ENCODE measurements at places on chromosomes 16 and 17. TPM values are rescaled to one million over a fixed set of nuclear protein-coding genes. Genes with fewer than 3 reads are reported as not detected.

DNA sequence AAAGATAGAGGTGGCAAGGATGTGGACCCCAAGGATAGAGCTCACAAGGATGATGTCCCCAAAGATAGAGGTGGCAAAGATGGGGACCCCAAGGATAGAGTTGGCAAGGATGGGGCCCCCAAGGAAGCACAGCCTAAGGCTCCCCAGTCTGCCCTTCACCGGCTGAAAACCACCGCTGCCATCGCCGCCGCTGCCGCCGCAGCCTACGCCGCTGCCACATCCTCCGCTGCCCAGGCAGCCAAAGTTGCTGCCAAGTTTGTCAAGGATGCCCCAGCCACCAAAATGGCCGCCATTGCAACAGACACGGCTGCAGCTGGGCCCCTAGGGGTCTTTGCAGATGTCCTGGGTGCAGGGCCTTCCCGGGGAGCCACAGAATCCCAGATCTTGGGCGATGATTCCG is 19.9 kb downstream of the C16orf96 start:
- no peak for DNase-seq
- no peaks in the 10 kb centered on the region for H3K27me3 ChIP-seq
- no peaks in the 10 kb centered on the region for H3K4me1 ChIP-seq
- H3K4me3 ChIP-seq: no peak overlapping the region

The SNX20 gene
- 44.0 TPM for total RNA-seq

- H3K4me1 ChIP-seq: no peaks in the 10 kb centered on the region
- peaks cover 20% of the 10 kb centered on the region for H3K27me3 ChIP-seq
- no peak for DNase-seq
- H3K36me3 ChIP-seq: no peaks in the 10 kb centered on the region
- no peak overlapping the region for H3K4me3 ChIP-seq
- no peak overlapping the region for H3K27ac ChIP-seq
Measured at GRCh38 chr17:77908501-77908900, 50.0 kb upstream of the TNRC6C start.

The KCNJ18 gene
- total RNA-seq: not detected

DNA sequence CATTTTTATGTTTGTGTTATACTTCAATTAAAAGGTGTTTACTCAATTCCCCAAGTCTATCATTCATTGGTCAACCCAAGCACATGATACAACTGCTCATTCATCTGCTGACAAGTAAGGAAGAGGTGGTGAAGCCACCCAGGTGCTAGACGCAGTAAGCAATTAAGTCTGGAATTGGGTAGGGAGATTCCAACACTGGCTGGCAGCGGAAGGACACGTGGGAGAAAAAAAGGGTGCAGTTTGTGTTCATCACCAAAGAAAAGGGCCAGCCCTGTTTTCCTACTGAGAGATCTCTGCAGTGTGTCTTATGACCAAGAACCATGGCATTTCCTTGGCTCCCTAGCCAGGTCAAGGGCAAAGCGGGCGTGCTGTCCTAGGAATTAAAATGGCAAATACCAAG is 11.8 kb upstream of the ZNF23 start:
- H3K27me3 ChIP-seq: no peaks in the 10 kb centered on the region
- peaks cover 23% of the 10 kb centered on the region for H3K36me3 ChIP-seq
- no peaks in the 10 kb centered on the region for H3K4me1 ChIP-seq
- no peak overlapping the region for H3K27ac ChIP-seq
- DNase-seq: no peak

The LAT gene
- total RNA-seq: 191 TPM

The BIRC5 gene
- total RNA-seq: 0.40 TPM

GRCh38 chr17:57586196-57586740 is 158.8 kb downstream of the CCDC182 start:
- no peaks in the 10 kb centered on the region for H3K36me3 ChIP-seq
- H3K4me1 ChIP-seq: peaks cover 2% of the 10 kb centered on the region
- no peak overlapping the region for H3K4me3 ChIP-seq
- no peak for DNase-seq

- peaks cover 5% of the 10 kb centered on the region for H3K27me3 ChIP-seq
- DNase-seq: no peak
- H3K4me3 ChIP-seq: no peak overlapping the region
- no peak overlapping the region for H3K27ac ChIP-seq
- no peaks in the 10 kb centered on the region for H3K36me3 ChIP-seq
Measured at GRCh38 chr17:80032614-80033171, 3.0 kb downstream of the TBC1D16 start.

DNA sequence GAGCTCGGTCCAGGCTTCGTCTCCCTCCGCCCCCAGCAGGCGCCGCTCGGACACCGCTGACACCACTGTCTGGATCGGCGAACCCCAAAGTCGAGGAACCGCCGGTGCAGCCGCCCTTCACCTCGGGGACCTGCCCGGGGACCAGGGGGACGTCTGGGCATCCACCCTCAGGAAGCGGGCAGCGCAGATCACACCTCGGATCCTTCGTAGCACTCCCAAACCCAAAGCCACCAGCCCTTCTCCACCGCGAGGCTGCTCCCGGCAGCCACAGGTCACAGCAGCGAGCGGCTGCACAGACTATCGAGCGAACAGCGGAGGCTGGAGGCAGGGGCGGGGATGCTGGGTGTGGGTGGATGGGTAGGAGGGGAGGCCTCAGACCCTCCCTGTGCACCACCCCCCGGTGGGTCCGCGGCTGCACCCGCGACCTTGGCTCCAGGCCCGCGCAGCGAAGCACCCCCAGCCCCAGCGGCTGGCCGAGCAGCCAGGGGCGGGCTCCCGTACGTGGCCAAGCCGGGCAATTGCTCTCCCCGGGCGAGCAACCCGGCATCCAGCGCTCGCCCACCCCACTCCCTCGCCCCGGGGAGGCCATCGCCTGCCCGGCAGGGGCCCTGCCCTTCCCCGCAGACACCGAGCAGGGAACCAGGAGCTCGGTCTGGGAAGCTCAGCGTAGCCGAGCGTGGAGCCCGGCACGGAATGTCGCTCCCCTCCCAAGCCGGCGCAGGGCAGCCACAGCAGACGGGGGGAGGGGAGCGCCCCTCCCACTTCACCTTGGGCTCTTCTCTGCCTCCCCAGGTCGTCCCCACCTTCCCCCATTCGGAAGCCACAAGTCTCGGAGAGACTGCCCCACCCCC is 1.0 kb downstream of the SDK2 start:
- peaks cover 17% of the 10 kb centered on the region for H3K4me1 ChIP-seq
- H3K4me3 ChIP-seq: peak overlapping the region; percentile 91
- H3K27me3 ChIP-seq: peaks cover 43% of the 10 kb centered on the region
- DNase-seq: no peak

GRCh38 chr16:88102597-88102996 is 151.4 kb downstream of the BANP start:
- H3K36me3 ChIP-seq: no peaks in the 10 kb centered on the region
- H3K27ac ChIP-seq: no peak overlapping the region
- no peak for DNase-seq
- peaks cover 2% of the 10 kb centered on the region for H3K4me1 ChIP-seq
- no peak overlapping the region for H3K4me3 ChIP-seq

The ENKD1 gene
- 6.8 TPM for total RNA-seq

The FZD2 gene
- not detected for total RNA-seq

DNA sequence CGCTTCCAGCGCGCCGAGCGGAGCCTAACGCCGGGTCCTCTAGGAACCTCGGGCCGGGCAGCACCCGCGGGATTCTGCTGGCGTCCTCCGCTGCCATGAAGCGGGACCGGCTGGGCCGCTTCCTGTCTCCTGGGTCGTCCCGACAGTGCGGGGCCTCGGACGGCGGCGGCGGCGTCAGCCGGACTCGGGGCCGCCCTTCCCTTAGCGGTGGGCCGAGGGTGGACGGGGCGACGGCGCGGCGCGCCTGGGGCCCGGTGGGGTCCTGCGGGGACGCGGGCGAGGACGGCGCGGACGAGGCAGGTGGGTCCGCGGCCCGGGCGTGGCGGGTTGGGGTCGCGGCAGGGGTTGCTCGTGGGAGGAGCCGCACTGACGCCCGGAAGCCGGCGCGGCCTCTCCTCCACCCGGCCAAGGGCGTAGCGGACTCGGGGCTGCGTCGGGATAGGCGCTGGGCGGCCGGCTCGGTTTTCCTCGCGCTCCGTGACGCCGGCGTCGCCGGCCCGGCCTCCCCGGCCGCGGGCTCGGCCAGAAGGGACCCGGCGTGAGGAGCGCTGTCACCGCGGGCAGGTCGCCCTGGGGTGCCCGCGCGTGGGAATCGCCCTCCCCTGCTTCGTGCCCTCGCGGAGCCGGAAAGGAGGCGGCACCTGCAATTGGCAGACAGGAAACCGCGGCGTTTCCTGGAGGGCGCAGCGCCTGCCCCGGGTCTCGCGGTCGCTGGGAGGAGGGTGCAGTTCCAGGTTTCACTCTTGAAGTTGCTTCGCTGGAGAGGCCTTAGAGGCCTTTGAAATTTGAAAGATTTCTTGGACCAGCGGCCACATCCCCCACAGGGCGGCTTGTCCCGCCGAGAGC is 432 bp downstream of the ZNF276 start:
- DNase-seq: peak; percentile 86
- peaks cover 7% of the 10 kb centered on the region for H3K36me3 ChIP-seq
- no peaks in the 10 kb centered on the region for H3K27me3 ChIP-seq
- peak overlapping the region; percentile 98 for H3K4me3 ChIP-seq
- H3K4me1 ChIP-seq: peaks cover 22% of the 10 kb centered on the region

- no peaks in the 10 kb centered on the region for H3K4me1 ChIP-seq
- H3K4me3 ChIP-seq: no peak overlapping the region
- peaks cover 5% of the 10 kb centered on the region for H3K36me3 ChIP-seq
- H3K27ac ChIP-seq: no peak overlapping the region
Measured at GRCh38 chr17:29526322-29526721, 40.5 kb downstream of the ABHD15 start.

The C17orf50 gene
- total RNA-seq: not detected

- H3K4me1 ChIP-seq: no peaks in the 10 kb centered on the region
- no peaks in the 10 kb centered on the region for H3K36me3 ChIP-seq
- no peaks in the 10 kb centered on the region for H3K27me3 ChIP-seq
- H3K27ac ChIP-seq: no peak overlapping the region
- no peak for DNase-seq
- H3K4me3 ChIP-seq: no peak overlapping the region
Measured at GRCh38 chr16:9348912-9349311, 257.5 kb downstream of the HAPSTR1 start.

The MT4 gene
- total RNA-seq: not detected

- no peak overlapping the region for H3K27ac ChIP-seq
- no peaks in the 10 kb centered on the region for H3K27me3 ChIP-seq
- peaks cover 8% of the 10 kb centered on the region for H3K36me3 ChIP-seq
- no peak for DNase-seq
- no peak overlapping the region for H3K4me3 ChIP-seq
Measured at GRCh38 chr17:29929006-29929532, 959 bp downstream of the SSH2 start.

DNA sequence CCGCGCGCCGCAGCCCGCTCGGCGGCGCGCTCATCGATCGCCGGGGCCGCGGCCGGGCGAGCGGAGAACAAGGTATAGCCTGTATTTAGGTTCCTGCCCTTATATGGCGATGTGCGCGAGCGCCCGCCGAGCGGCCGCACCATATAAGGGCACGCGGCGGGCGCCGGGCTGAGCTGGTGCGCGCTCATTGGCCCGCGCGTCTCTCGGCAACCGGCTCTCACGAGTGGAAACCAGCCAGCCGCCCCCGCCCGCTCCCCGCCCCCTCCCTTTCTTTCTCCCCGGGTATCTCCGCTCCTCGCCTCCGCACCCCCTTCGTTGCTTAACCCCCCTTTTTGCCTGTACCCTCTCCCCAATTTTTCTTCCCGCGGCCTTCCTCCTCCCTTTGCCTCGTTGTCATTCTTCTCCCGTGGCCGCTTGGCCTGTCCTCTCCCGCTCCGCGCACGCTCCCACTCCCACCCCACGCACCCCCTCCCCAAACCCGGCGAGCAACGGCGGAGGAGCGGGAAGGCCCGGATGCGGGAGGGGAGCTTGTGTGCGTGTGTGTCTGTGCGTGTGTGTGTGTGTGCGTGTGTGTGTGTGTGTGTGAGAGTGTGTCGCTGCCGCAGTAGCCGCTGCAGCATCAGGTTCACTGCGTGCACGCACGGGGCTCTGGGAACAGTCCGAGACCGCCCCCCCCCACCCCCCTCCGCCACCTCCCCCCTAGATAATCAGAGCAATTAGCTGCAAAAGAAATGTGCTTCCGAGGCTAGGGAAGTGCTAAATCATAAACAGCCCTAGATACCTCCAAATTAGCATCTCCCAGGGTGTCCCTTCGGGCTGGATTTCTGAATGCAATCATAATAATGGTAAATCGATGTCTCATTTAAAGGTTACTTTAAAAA is 13.5 kb upstream of the CBX8 start:
- peaks cover 2% of the 10 kb centered on the region for H3K36me3 ChIP-seq
- no peak overlapping the region for H3K27ac ChIP-seq
- H3K27me3 ChIP-seq: peaks cover 60% of the 10 kb centered on the region
- H3K4me1 ChIP-seq: peaks cover 22% of the 10 kb centered on the region
- peak; percentile 78 for DNase-seq
- H3K4me3 ChIP-seq: peak overlapping the region; percentile 58
